ENCODE measurements at places on chromosomes 5 and 9.
A peak's percentile ranks its signal among the peaks of the same experiment; 100 is the strongest.

DNA sequence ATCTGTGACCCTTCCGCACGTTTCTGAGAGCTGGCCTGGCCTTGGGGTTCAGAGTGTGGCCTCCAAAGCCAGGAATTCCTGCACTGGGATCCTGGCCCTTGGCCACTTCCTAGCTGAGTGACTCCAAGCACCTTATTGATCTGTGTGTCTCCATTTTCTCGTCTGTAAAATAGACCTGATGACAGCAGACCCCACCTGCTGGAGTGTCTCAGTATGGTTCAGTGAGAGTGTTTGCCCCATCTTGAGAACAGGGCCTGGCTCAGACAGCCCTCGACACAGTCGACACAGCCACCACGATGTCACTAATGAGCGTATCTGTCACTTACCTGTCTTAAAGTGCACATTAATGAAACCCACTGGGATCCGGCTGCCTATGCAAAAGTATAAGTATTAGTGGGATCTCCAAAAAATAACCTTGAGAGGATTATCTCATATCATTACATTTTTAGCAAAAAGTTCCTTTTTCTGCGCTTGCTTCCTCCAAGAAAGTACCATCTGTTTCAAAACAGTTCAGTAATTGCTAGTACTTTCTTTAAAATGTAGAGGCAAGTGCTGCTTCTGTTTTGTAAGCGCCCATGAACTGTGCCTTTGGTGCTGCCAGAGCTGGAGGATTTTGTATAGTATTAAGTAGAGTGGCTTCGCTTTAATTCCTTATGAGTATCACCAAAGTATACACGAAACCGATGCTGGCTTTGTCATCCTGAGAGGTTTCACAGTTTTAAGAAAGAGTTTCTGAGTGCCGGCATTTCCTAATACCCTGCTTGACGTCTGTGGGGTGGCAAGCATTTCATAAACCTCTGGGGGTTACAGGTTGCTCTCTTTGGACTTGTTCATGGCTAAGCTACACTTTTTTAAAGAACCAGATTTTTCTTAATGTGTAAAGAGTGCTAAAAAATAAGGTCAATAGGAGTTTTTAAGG is 31.7 kb downstream of the UBE2QL1 start:
- DNase-seq = no peak

DNA sequence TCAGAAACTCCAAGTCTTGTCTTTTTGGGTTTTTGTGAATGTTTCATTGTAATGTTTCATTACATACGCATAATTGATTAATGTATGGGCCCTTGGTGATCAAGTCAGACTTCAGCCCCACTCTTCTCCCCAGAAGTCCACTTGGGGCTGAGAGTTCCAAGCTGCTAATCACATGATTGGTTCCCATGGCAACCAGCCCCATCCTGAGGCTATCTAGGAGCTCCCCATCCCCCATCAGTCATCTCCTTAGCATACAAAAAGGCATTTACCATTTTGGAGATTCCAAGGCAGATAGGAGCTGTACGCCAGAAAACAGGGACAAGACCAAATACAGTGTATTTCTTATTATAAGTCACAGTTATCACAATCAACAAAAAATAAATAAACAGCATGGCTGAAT is 22.9 kb upstream of the SYK start:
- no peak for DNase-seq

GRCh38 chr9:137167747-137168572 is 1.9 kb downstream of the LRRC26 start:
- no peak for DNase-seq

GRCh38 chr5:177183142-177183541 is 49.6 kb downstream of the NSD1 start:
- DNase-seq = no peak

DNA sequence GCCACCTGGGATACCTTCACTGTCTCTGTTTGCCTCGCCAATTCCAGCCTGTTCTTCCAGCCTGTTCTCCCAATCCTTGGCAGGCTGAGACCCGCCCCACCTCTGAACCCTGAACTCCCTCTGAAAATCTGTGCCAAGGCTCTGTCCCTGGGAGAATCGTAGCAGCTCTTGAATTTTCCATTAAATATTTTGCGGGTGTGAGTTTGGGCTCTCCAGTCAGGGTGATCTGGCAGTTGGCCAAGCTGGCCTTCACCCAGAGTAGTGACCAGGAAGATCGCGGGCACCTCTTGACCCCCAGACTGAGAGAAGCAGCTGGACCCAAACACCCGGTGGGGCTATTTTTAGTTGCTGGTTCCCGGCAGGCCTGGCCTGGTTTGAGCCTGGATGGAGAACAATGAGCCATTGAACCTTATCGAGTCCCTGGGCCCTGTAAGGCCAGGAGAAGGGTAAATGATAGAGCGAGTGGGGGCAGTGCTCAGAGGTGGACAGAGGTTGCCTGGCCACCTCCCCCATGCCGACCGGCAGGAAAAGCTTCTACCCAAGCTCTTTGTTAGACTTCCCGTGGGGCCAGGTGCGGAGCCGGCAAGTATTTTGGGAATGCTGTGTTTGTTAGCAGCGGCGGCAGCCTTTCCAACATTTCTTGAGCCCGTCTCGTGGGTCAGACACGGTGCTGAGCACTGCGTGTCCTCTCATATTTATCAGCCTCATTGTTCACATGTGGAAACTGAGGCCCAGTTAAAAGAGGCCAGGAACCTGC is 146.2 kb downstream of the RGS3 start:
- no peak for DNase-seq

DNA sequence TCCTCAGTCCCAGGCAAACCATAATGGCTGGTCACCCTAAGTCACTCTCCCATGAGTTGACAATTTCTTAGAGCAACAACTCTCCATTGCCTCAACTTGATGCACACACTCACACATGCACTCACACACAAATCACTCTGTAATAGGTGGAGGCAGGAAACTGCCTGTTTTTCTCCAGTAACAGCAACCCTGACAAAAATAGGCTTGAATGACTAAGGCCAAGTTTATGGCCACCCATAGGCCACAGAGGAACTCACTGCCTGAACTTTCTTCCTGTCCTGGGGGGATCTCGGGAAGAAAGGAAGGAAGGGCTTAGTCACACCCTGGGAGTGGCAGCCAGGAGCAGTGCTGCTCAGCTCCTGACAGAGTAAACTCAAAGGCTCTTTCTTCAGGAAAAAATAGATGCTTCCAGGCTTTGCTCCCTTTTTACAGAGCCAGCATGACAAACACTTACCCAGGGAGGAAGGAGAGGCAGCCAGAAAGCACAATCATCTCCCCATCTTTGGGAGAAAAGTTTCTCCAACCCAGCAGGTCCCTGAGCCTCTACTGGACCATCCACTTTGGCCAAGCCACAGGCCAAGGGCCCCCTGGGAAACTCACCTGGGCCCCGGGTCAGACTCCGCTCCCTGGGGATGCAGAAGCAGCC is 368 bp downstream of the SH3TC2 start:
- DNase-seq = peak; percentile 91

GRCh38 chr5:179975713-179976134 is 68.0 kb upstream of the TBC1D9B start:
- DNase-seq = no peak

- DNase-seq = peak; percentile 81
Observed at GRCh38 chr9:74783408-74783807, 104.3 kb downstream of the TRPM6 start.

- DNase-seq = no peak
Observed at GRCh38 chr5:123441408-123441807, 18.2 kb upstream of the CEP120 start.

DNA sequence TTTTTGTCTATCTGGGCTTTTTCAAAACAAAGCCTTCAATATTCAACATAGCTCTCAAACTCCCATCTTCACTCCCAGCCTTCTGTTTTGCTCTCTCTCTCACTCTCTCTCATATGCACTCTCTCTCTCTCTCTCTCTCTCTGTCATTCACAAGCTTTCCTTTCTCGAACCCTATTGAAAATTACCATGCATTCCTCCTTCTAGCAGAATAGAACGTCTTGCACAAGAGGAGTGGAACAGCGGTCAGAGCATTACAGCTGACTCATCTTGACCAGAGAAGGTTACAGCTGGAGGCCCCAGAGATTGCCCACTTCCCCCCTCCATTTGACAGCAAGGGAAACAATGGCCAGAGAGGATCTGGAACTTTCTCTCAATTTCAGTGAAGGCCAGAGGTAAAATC is 51.0 kb upstream of the LIFR start:
- peak; percentile 69 for DNase-seq

- DNase-seq = no peak
Observed at GRCh38 chr9:96022445-96023051, 147.1 kb downstream of the ERCC6L2 start.

DNA sequence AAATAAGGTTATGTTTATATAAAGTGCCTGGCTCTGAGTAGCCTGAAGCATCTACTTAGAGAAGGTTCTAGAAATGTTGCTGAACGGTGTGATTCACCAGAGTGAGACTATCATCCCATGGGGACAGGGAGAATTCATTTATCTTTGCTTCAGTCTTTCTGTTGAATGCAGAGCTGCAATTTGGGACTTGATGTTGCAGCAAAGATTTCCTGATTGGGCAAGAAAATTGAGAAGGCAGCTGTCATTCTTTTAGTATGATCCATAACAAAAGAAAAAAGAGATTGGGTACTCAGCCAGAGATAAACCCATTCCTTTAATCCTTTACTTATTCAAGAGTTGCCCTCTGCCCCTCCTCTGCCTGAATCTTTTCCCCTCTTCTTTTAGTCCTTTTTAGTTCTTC is 456.3 kb upstream of the WWC1 start:
- DNase-seq = peak; percentile 79

DNA sequence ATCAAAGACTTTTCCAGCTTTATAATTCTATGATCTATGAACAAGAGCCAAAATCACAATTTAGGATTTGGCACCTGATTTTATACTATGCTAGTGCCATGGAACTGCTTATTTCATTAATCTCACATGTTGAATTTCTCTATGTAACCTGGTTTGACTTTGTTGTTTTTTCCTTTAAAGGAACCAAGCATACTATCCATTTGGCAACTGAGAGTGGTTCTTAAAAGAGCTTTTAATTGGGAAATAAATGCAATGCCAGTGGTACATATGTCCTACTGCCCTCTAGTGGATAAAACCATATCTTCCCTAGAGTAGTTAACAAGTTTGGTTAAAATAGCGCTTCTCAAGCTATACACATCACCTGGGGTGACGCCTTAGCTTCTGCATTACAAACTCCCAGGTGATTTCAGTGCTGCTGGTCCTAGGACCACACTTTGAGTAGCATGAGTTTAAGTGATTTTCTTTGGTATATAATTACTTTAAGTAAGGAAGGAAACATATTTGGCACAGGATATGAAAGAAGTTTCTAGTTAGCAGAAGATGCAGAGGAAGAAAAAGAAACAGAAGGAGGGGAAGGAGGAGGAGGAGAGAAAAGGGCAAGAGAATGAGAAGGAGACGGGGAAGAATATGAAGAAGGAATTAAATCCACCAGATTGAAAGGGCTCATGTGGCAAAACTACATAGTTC is 56.8 kb downstream of the FGF10 start:
- DNase-seq = peak; percentile 29

DNA sequence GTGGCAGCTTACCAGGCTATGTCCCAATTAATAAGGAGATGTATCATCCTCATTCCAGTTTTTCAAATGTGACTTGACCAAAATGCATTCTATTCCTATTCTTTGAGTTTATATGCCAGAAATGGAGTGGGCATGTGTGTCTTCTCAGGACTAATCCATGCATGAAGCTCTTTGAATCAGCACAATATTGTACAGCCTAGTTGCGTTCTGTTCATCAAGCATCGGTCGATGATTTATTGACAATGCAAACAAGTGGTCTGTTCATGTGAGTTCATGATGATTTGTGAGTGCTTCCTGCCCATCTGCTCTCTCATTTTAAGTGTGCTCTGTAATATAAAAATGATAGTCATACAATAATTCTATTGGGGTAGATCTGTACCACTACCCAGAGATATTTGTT is 48.3 kb downstream of the PALM2AKAP2 start:
- DNase-seq = no peak

DNA sequence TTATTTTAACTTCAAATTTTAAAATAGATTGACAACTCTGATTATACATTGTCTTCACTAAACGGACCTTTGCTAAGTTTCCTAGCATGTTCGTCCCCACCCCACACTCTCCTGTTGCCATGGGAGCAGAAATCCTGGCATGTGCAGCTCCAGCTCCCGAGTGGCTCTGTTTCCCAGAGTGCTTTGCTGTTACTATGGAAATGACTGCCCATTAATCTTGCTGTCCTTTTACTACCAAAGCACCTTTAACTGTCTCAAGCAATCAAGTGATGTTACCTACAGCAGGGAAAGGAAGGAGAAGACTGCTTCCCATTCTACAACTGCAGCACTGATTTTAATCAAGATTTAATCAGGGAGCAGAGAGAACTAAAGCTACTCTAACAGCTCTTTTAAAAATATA is 212.0 kb upstream of the KIF2A start:
- peak; percentile 24 for DNase-seq

Measured in fibroblast of skin of right quadriceps (primary cell).